ENCODE measurements at places on chromosomes 7 and 10.

GRCh38 chr10:97850446-97850845 lies 803 bp downstream of the GOLGA7B start:
- DNase-seq: peak; percentile 36

DNA sequence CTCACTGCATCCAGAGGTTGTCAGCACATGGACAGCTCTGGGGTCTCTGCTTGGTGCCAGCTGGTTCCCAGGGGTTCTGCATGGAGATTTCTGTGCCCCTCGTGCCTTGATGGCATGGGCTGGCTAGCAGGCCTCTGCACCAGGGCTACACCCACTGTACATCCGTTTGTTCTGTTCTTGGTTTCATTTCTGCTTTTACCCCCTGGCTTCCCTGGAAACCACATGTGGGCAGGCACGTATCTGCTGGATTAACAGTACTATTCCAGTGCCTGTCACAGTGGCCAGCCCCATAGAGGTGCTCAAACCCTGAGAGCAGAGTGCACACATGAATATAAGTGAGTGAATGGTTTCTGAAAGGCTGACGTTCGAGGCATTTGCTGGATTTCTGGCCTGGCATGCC lies 207.2 kb upstream of the GPR26 start:
- DNase-seq: no peak

DNA sequence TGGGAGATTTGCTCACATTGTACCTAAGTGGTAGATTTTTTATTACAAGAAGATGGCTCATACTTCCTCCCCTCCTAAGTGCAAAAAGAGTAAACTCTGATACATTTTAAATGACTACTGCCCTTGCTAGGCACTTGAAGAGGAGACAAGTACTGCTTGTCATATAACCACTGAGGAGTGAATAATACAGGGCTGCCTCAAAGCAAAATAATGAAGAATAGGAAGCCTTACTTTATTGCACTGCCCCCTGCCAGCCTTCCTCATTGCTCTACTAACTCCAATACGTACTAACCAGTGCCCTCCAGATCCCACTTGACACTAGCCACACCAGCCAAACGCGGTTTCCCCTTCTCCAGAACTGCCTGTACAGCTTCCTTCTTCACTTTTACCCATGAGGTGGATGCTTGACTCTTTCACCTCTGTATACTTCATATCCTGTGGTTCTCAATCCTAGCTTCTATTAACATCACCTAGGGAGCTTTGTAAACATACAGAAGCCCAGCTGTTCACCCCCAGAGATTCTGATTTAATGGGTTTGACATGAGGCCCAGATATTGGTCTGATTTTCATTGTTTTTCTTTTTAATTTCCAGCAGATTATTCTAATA lies 11.7 kb upstream of the MTERF1 start:
- no peak for DNase-seq

- DNase-seq: no peak
Measured at GRCh38 chr7:144027070-144027469, 21.7 kb upstream of the OR2A5 start.

DNA sequence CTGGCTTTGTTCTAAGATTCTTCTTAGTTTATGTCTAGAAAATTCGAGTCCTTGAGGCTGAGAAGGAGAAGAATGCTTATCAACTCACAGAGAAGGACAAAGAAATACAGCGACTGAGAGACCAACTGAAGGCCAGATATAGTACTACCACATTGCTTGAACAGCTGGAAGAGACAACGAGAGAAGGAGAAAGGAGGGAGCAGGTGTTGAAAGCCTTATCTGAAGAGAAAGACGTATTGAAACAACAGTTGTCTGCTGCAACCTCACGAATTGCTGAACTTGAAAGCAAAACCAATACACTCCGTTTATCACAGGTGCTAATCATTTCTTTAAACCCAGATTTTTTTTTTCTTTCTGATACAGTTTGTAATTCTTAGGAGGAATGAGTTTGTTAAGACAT lies 6.7 kb downstream of the CEP55 start:
- DNase-seq: no peak

DNA sequence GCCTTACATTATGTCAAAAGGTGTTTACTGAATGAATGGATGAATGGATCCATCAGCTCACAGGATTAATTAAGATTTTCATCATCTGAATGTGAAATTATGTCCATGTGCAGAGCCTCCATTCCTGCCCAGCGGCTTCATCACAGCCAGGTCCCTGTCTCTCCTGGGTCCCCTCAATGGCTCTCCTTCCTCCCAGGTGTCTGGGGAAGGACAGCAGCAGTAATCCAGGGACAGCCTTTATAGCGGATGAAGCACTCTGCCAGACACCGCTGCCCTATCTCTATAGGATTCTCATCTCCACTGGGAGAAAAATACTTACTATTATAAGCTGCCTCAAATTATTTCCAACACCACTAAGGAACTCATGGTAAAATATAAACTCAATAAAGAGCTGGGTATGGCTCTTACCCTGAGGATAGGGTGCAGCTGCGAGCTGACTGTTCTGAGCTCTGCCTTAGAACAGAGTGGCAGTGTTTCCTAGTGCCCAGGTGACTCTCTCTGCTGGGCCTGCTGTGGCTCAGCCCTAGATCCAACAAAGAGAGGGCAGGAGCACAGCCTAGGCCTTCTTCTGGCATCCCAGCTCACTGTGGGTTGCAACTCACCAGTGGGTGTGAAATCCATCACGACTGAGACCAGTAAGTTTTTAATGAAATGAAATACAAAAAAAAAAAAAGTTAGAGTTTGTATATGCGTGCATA lies 38.3 kb downstream of the GPRIN2 start:
- DNase-seq: no peak

DNA sequence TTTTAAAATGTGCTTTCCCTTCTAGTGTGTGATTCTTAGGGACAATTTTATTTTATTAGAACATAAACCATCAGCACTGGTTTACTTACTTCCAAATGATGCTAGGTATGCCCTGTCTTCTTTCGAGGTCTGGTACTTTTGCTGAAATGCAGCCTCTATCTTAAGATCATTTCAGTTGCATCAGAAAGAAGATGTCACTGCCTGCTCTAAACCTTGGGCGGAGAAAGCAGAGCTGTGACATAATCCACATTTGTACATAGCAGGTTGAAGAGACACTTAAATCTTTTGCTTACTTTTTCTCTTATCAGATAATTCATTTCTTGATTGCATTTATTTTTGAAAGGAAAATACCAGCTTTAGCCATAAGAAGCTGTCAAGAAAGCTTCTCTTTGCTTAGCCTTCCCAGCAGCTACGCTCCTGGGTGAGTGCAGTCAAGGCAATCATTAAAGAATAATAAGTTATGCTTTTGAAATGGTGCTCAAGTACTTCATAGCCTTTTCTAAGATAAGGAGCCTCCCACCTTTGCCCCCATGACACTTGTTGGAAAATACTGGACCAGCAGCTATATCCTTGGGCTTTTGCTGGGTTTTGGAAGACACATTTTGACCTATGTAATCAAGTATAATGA lies 108.4 kb upstream of the SAMD8 start:
- DNase-seq: no peak

DNA sequence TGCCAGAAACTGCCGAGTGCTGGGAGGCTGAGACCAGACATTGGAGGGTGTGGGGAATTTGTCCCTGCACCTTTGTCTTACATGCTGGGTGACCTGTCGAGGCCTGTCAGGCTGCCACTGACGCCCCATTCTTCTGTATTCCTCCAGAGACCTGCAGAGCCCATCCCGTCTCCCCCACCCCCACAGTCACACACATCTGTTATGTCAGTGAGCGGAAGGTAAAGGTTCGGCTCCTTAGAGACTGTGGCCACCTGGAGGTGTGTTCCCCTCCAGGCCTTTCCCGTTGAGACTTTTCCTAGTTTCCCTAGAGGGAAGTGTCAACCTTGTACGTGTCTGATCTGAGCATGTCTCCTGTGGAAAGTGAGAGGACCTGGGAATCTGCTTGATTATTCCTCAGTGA lies 84.5 kb downstream of the ATXN7L1 start:
- no peak for DNase-seq

GRCh38 chr7:97430006-97430405 lies 301.9 kb upstream of the TAC1 start:
- no peak for DNase-seq

DNA sequence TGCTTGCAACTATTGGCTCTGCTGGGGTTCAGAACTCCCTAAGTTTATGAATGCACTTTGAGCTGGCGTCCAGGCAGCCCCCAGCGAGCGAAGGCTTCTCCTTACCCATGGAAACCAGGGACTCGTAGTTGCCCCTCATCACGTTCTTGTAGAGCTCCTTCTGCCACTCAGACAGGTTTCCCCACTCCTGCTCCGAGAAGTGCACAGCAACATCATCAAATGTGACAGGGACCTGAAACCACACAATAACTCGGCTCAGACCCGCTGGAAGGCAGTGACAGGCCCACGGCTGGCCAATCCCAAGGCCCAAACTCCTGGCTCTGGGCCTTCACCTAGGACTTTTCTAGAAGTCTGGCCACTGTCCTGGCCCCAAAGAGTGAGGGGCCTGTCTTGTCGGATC lies 6.9 kb downstream of the ZNF777 start:
- DNase-seq: no peak

DNA sequence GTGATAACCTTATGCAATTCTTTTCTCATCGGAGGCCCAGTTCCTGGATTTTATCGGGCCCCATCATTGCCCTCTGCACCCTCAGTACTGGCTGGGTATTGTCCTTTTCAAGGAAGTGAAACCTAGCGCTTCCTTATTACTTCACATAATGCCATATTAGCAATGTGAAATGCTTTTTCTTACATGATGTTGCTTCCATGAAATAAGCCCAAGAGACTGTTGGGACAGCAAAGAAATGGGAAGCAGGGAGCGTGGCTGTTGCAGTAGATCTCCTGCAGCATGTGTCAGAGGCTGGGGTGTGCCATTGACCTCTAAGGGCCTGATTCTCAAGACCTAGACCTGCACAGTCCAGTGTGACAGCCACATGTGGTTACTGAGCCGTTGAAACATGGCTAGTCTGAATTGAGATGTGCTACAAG lies 8.1 kb downstream of the CHN2 start:
- peak; percentile 95 for DNase-seq

DNA sequence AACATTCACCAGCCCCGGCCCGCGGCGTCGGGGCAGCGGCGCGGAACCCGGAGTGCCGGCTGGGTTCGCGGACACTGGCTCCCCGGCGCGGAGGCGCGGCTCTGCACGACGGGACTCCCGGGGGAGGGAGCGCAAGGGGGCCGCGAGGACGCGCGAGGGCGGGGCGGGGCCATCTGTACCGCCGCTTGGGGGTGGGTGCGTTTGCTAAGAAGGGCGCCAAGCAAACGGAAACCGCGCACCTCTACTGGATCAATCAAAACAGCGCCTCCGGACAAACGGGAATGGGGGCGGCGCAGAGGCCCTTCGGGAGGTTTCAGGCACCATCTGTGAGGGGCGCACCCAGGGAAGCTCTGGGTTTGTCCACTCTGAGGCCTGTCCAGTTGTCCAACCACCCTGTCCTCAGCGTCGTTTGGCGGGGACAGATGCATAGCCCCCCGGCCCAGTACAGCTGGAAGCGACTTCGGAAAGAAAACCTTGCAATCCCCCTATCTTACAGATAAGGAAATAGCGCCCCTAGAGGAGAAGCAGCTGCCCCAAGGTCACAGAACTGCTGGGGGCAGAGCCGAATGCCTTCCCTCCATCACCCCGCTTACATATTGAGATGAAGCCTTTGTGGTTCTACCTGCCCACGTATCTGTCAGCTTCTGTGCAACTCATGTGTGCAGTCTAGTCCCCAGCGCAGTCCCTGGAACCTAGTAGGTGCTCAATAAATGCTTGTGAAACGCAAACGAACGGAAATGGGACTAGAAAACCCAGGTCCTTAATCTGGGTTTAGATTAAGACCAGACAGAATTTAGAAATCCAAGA lies 10.7 kb upstream of the SLIT1 start:
- peak; percentile 87 for DNase-seq

DNA sequence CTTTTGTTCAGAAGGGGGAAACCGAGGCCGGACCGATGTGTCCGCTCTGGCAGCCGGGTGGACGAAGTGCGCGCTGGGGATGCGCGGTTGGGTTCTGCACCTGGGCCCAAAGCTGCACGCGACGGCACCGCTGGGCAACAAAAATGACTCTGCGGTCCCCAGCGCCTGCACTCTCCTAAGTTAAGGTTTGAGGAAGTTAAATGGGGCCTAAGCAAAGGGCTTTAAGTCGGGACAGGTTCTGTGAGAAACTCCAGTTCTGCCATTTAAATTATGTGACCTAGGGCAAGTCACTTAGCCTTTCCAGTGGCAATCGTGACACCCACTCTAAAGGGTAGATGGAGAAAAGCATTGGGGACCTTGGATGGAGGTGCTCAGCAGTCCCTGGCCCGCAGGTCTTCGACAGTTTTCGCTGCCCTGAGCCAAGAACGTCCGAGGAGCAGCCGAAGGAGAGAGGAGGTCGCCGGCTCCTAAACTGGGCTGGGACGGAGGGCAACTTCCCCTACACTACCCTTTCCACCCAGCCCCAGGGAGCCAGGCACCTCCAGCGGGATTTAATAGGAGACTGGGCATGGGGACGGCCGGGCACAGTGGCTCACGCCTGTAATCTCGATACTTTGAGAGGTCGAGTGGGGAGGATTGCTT lies 534 bp upstream of the ACBD5 start:
- peak; percentile 44 for DNase-seq

DNA sequence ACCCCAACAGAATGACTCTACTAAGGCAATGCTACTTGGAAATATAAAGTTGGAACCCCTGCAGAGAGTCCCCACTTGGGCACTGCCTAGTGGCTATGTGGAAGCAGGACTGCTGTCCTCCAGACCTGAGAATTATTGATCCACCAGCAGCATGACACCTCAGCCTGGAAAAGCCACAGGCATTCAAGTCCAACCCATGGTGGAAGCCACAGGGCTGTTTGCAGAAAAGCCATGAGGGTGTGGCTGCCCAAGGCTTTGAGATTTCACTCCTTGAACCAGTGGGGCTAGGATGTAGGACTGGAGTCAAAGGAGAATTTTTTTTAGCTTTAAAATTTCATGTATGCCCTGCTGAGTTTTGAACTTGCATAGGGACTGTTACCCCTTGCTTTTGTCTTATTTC lies 13.6 kb upstream of the GHRHR start:
- no peak for DNase-seq

DNA sequence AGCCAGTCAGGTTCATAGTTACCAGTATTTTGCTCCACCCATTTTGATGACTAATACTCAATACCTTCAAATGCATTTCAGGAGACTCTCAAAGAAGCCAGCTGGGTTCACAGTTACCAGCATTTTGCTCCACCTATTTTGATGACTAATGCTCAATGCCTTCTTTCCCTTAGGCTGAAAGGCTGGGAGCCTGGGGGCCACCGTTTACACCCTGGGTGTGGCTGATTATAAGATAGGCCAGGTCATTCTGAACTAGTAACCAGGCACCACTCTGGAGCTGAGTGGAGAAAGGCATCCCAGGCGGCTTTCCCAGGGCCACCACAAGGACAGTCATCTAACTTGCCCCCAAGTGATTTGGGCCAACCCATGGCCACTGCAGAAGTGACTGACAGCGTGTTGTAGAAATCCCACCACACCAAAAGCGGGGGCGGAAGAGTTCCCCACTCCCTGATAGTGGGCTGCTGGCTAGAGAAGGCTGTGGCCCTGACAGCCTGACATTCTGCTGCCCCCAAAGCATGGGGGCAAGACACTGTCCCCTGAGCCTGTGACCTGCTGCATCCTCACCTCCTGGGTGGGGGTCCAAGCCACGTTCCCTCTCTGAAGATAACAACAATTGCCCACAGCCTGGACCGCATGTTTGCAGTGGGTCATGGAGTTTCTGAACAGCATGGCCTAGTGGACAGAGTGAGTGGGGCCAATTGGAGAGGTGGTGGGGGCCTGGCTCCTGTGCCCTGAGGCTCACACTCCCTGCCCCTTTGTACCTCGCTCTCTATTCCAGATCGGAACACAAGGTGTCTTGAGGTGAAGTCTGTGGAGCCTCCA lies 23.0 kb upstream of the ZNF488 start:
- no peak for DNase-seq

All from suppressor macrophage treated with lipopolysaccharide for 1 hour (primary cell).